Lower leg skin (tissue), 4 donors: ENCODE measurements at places on chromosomes 1 and 21. TPM values are rescaled to one million over a fixed set of nuclear protein-coding genes. Genes with fewer than 3 reads are reported as not detected.

The TNFRSF14 gene
- 43.6 TPM for total RNA-seq

The ACKR1 gene
- 17.4 TPM for total RNA-seq

The RAB13 gene
- 21.9 TPM for total RNA-seq

The S100B gene
- 16.4 TPM for total RNA-seq

The CA6 gene
- 17.4 TPM for total RNA-seq

The NR0B2 gene
- not detected for total RNA-seq

The SLC2A5 gene
- total RNA-seq: 0.21 TPM

The SPATA17 gene
- not detected for total RNA-seq

The HLX gene
- total RNA-seq: 3.0 TPM

The C1orf167 gene
- total RNA-seq: 1.6 TPM

The FCGR3A gene
- total RNA-seq: 1.9 TPM

The TSPAN1 gene
- total RNA-seq: 6.2 TPM
